ENCODE measurements at places on chromosomes 12 and 14. TPM values are rescaled to one million over a fixed set of nuclear protein-coding genes. Genes with fewer than 3 reads are reported as not detected.

- no peak for DNase-seq
These were observed 4.1 kb upstream of the TMEM120B start for GRCh38 chr12:121708313-121709063.

Gene PDE3A
- 9.2 TPM for polyA plus RNA-seq

DNA sequence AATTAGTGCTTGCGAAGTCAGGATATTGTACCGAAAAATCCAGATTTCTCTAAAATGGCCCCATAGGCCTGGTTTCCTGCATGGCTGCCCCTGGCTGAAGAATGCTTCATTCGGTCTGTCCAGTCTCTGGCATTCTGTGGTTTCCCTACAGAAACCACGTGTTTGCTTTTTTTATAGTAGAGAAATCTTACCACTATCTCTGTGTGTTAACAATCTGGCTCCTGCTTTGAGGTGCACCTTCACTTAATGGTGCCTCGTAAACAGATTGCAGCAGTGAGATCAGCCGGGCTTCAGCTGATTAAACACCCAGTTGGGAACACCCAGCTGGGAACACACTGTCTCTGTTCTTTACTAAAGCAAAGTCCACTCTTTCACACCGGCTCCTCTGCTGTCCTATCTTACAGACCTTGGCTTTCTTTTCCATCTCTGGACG, 6.7 kb upstream of the DNAAF2 start:
- DNase-seq: no peak

GRCh38 chr12:117968826-117969659, at the start of gene KSR2:
TSS of gene KSR2 (minus strand) at chr12:117968990. CDS start at chr12:117968255, 735 bp downstream.
- DNase-seq: peak; percentile 43

DNA sequence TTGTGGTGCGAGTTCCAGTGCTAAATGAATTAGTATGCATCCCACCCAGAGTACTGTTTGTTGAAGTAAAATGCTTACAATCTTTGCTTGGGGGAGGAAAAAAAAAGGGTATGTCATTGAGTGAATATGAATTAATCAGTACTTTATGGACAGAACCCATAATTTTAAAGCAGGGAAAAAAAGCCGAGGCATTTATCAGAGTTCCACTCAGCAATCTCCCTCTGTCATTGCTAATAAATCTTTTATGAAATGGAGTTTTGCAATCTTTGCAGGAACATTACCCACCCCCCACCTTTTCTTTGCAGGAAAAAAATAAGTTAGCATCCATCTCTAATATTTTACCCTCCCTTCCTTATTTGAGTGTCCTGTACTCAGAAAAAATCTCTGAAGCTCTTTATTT, 127.9 kb upstream of the TMPO start:
- no peak for DNase-seq

DNA sequence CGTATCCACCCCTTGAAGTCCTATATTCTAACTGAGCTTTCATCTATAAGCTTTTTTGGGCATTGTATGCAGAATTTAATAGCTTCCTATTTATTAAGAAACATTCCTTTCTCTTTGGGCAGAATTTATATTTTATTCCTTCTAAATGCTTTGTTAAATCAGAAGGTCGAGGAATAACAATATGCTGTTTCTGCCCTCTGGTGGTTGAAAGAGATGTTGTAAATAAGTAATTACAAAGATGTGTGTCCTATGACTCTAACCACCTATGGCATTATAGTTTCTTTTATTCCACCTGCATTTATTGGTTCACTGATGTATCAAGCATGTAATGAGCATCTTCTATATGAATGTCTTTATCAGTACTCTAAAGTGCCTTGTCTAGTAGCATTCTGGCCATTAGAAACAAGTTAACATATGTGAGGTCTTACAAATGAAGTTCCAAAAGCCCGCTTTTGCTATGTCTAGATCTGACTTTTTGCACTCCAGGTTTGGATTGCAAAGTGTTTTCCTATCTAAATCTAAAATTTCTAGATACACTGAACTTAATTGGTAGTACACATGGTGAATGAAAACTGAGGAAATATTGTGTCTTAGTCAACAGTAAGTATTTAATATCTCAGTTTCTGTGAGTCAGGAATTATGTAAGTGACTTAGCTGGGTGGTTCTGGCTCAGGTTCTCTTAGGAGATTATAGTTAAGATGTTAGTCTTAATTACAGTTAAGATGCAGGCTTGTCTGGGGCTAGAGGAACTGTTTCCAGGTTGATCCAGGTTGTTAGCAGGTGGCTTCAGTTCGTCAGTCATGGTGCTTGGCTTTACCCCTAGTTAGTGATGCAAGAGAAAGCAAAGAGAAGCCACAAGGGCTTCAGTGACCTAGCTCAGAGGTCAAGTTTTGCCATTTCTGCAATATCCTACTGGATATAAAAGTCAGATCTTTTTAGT, 57.5 kb downstream of the PLEKHA5 start:
- DNase-seq: no peak

DNA sequence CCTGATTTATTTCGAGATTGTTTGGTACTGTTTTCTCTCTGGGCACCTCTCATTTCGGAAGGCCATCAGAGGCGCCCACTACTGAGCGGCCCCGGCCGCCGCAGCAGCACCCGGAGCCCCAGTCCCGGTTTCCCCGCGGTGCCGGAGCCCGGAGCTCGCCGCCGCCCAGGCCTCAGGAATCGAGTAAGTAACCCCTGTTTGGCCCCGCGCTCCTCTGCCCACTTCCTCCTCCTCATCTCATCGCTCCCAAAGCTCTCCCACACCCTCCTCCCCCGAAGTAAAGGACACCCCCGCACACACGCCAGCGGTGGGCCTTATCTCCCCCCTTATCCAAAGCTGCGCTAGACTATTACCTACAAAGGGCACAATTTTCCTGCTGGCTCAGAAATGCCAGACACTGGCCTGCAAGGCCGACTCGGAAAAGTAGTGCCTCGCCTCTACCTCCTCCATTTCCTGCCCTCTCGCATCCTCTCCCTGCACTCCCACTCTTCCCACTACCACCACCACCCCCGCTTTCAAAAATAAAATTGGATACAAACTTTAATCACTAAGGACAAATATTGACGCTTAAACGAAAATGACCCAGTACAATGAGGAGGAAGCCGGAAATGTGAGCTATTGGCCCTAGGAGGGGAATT, 637 bp upstream of the FOXG1 start:
- DNase-seq: no peak
